Kidney epithelial cell (primary cell): ENCODE measurements at places on chromosomes 12 and 14. TPM values are rescaled to one million over a fixed set of nuclear protein-coding genes. Genes with fewer than 3 reads are reported as not detected.
A peak's percentile ranks its signal among the peaks of the same experiment; 100 is the strongest.

DNA sequence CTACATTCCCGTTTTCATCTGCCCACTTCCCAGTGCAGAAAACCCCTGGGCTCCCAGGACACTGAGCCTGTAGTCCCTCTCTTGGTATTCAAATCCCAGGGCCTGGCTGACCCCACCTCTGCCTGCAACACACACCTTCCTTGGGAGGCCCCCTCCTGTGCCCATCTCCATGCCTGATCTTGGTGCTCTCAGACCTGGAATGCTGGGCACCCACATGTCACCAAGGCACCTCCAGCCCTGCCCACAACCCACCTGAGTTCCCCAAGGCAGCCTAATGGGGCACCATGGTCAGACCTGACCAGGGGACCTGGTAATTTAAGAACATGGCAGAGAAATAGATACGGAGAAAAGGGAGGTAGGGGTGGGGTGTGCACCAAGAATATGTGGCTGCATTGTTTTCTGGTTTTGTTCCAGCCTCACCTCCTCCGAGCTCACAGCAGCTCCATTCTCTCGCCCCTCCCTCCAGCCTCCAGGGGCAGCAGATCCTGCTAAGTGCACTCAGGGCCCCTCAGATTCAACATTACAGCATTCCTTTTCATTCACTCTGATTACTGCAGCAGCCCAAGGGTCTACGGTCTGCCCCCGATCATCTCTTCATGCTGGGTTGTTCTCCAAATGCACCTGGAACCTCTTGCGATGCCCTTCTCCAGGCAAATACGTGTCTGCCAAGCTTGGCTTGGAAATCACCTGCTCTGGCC, 9.2 kb upstream of the HSP90AA1 start:
- no peak for DNase-seq

GRCh38 chr12:10111451-10111850, 12.7 kb upstream of the CLEC1A start:
- DNase-seq: no peak

DNA sequence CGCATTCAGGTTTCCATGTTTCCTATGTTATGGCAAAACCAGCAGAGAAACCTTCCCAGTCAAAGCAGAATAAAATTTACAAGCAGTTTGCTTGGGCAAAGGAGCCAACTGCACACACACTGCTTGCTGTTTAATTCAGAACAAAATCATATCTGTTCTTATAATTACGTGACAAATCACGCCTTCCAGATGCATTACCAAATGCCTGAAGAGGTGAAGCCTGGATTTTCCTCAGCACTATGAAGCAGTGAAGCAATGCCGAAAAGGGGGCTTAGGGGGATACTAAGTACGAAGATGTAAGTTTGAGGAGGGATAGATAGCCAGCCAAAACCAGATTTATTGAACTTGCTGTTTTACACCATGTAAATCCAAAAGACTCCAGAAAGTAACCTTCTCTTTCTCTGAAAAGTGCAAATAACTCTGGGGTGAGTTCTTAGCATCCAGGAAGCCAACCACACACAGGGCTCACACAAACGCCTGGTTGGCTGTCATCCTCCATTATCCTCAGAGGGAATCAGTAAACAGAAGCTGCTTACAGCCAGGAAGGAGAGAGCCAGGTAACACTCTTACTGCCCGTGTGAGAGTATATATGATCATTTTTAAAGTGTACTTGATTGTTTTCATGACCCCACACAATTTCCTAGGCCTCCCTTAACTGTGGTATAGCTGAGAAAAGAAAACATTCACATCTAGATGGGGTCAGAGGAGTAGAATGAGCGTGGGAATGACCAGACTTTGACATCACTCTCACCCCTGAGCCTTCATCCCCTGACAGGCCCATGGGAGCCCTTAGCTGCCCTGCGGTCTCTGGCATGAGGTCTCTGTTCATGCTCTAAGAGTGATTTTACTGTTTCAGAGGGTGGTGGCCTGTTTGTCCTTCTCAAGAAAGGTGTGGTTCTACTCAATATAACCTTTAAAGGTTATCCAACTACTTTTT, 442.5 kb downstream of the EGLN3 start:
- no peak for DNase-seq

DNA sequence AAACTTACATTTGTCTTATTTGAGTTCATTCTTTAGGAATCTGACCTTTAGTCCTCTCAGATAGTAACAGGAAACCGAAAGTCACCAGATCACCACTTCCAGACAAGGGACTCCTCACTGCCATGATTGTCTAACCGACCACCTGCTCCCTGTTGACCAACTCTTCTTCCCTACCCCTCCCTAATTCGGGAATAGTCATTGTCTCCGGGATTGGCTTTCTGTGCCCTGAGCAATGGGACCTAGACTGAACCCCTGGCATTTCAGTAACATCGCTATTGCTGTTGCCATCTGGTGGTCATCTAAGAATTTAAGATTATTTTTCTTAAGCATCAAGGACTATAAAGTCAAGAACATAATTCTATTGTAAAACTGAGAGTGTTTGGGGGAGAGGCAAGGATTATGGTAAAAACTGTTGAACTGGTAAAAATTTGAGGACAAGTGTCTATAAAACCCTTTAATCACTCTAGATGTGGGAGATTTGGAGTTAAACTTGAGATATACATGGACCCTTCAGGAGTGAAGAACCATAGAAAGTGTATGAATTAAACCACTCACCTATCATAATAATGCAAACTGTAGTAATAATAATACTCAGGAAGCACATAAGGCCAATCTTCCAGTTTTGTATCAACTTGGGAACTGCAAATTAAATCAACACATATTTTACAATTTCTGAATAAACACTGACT, 6.3 kb downstream of the CLEC2A start:
- DNase-seq: peak; percentile 4

The STYK1 gene
- 1.1 and 1.5 TPM in 2 replicates for total RNA-seq
